ENCODE measurements at places on chromosomes 7 and 10.

- DNase-seq, result no peak
Observed at GRCh38 chr10:29140991-29141390, 147.9 kb upstream of the LYZL1 start.

DNA sequence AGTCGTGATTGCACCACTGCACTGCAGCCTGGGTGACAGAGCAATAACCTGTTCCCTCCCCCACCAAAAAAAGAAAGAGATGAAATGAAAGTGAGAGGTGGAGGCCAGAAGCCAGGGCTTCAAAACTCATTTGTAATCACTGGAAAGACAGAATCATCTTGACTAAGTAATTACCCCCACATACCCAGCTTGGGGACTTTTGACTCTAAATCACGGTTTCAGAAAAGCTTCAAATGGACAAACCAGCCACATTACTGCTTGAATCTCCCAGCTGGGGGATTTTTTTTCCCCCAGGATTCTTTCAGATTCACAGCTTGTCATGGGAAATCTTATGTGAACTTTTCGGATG lies 361.0 kb downstream of the FRMD4A start:
- no peak for DNase-seq

- DNase-seq, result no peak
Observed at GRCh38 chr10:13499150-13499549, 29.7 kb downstream of the BEND7 start.

DNA sequence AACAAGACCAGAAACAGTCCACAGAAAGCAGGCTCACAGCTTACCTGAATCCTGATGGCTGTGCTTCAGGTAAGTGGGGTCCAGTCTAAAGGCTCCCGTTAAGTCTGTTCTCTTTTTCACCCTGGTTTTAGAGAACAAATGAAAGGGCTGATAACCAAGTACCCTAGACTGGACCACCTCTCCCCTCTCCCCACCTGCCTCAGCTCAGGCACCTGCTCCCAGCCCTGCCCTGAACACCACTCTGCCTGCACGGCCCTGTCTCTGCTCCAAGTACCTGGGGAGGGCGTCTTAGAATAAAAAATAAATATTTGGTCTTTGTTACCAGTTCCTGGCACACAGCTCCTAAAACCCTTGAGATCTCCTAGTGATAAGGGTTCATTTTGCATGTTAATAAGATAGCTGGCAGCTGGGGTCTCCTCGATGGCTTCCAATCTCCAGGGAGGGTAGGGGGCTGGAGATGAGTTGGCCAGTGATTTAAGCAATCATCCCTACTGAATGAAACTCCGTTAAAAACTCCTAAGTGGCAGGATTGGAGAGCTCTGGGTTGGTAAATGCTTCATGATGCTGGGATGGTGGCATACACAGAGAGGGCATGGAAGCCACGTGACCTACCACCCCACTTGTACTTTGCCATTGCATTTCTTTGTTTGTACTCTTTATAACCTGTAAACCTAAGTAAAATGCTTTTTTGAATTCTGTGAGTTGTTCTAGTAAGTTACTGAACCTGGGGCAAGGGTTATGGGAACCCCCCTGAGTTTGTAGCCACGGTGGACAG lies 29.8 kb upstream of the FIGNL1 start:
- no peak for DNase-seq

- no peak for DNase-seq
Observed at GRCh38 chr7:152862006-152862405, 102.5 kb downstream of the ACTR3B start.

- DNase-seq, result no peak
Observed at GRCh38 chr10:98610836-98611235, 164.1 kb upstream of the HPS1 start.

DNA sequence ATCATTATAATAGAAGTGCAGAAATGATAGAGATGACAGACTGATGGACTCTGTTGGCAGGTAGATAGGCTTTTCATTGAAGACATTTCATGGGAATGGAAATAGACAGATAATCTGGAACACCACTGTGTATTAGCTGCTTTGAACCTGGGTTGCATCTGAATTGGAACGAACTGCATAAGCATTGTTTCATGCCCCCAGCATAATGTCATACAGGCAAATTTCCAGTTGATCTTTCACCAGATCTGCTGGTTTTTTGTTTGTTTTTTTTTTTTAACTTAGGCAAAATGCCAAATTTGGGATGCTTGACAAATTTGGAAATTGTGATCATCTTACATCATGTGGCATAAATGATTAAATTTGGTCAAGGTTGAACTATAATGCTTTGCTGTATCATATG lies 172.1 kb upstream of the AOAH start:
- DNase-seq, result no peak

DNA sequence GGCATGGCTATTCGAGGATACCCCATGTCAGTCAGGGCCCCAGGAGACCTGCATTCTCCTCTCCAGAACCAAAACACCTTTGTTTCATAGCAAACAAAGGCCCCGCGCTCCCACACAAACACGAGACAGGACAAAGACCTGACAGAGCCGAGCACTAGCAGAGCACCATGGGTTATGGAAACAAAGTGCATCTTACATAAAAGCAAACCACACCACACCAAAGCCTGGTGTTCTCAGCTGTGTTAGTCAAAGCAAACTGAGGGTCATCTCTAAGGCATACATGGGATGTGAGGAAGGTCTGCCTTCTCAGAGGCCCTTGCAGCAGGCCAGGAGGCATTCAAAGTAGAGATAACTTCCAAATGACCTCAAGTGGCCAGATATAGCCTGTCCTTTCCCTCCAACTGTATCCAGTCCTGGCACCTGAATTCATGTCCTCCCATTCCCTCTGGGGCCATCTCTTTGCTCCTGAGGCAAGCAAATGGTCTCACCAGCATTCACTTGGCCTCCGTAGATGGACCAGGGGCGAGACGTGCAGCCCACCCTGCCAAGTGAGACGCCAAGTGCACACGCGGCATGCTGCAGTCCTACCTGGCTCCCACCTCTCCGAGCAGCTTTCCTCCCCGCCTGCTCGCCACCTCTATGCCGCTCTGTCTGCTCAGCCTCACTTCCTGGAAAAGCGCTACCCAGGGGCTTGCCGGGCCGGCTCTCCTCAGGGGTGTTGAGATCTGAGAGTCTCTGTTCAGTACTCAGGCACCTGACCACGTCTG lies 45.3 kb upstream of the PDLIM1 start:
- DNase-seq, result no peak

- no peak for DNase-seq
Observed at GRCh38 chr7:7972922-7973594, 4.5 kb downstream of the GLCCI1 start.

DNA sequence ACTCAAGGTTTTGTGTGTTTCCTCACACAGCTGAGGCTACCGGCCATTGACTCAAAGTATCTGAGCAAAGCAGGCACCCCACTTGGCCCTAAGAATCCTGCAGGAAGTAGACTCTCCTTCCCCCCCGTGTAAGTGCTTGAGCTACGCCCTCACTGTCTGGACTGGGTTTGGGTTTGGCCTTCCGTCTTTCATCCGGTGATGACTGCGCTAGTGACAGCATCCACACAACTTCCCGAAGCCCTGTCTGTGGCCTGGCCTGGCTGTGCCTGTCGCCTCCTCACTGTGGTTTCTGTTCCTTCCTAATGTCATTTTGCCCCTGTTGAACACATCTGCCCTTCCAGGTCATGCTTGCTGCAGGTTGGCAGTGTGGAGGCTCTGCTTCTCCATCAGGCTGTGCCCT lies 14.5 kb downstream of the C7orf57 start:
- DNase-seq, result no peak

- peak; percentile 52 for DNase-seq
Observed at GRCh38 chr7:123580406-123581161, 21.0 kb upstream of the ASB15 start.

- peak; percentile 73 for DNase-seq
Observed at GRCh38 chr7:128790315-128791041, 1.3 kb upstream of the CCDC136 start.

DNA sequence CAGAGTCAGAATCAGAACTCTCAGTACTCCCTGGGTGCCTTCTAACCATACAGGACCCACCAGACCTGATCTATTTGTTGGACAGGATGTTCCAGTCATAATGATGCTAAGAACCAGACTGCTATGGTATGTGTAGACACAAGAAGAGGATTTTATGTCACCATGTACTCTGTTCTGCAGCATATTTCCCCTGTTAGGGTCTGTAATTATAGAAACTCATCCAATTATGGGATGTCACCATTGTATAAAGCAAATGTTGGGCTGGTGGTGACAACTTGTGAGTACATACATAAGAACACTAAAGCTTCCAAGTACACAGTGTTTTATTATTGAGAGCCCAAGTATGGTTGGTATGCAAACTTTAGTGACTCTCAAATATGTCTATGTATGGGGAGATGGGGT lies 67.1 kb upstream of the AGBL3 start:
- no peak for DNase-seq

DNA sequence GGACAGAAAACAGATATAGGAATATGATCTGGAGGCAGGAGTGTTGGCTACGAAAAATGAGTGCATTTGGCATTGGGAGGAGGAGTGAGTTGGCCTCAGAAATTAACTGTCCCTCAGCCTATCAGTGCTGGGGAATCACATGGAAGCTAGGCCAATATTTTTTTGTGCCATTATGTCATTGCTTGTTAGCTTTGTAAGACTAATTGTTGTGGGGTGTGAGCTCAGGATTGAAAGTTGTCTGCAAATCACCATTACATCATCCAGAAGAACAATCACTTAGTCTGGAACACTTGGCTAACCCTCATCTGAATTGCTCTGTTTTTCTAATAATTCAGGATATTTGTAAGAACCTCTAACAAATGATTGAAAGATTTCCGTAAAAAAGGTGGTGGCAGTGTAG lies 45.2 kb upstream of the SEMA3D start:
- no peak for DNase-seq

DNA sequence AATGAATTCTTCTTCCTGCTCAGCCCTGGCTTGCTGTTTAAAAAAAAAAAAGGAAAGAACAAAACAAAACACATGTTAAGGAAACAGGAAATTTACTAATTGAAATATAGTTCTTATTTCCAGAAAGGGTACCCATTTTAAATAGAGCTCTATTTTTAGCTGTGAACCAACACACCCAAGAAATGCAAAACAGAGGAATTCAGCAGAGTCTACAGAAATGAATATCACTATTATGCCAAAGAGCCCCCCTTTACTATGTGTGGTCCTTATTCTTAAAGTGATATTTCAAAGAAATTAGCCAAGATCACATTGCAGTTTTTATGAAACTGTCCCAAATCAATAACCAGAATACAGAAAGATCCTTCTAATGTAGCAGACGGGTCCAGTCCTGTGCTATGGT lies 53.7 kb downstream of the CCDC6 start:
- no peak for DNase-seq

- no peak for DNase-seq
Observed at GRCh38 chr10:59880971-59881510, 25.3 kb downstream of the CCDC6 start.

- DNase-seq, result no peak
Observed at GRCh38 chr7:30465046-30465810, 13.4 kb downstream of the NOD1 start.

GRCh38 chr10:19256331-19256730 lies 207.7 kb downstream of the MALRD1 start:
- no peak for DNase-seq

GRCh38 chr10:18545621-18546305 lies 105.6 kb downstream of the NSUN6 start:
- DNase-seq, result no peak

DNA sequence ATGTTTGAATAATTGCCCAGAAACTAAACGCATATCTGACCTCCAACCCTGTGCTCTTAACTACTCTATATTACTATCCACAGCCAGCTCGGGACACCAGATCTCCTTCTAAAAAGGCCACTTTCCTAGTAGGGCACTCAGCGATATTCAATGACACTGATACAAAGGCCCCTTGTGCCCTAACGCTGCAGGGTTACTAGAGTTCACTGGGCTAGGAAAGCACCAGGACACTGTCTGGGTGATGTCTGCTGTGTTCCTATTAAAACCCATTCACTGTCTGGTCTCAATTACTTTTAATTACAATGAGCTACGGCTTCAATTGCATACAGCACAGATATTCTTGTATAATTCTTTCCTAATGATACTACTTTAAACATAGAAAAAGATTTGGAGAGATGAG lies 91.7 kb downstream of the SORCS1 start:
- DNase-seq, result no peak

GRCh38 chr10:83869898-83870297 lies 269.4 kb upstream of the GHITM start:
- DNase-seq, result no peak

- no peak for DNase-seq
Observed at GRCh38 chr10:104317726-104318299, 20.5 kb downstream of the ITPRIP start.

DNA sequence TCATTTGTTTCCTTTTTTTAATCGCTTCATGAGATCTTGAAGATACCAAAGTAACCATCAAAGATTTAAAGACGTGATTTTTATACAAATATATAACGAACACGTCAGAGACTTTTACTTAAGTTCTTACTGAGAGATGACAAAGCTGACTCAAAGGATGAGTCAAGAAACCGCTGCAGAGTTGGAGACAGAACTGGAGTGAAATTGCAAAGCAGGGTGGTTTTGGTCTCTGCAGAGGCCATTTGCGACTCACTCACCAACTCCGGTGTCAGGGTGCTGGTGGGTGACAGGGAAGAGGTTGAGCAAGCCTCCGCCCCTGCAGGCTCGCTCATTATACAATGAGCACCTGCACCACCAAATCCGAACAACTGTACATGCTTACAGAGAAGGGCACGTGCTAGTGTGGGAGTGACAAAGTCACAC lies 75.2 kb downstream of the DNAJB6 start:
- no peak for DNase-seq

- DNase-seq, result no peak
Observed at GRCh38 chr7:149851449-149851848, 13.3 kb downstream of the ZNF862 start.

GRCh38 chr10:34102237-34102673 lies 712.8 kb downstream of the PARD3 start:
- no peak for DNase-seq

DNA sequence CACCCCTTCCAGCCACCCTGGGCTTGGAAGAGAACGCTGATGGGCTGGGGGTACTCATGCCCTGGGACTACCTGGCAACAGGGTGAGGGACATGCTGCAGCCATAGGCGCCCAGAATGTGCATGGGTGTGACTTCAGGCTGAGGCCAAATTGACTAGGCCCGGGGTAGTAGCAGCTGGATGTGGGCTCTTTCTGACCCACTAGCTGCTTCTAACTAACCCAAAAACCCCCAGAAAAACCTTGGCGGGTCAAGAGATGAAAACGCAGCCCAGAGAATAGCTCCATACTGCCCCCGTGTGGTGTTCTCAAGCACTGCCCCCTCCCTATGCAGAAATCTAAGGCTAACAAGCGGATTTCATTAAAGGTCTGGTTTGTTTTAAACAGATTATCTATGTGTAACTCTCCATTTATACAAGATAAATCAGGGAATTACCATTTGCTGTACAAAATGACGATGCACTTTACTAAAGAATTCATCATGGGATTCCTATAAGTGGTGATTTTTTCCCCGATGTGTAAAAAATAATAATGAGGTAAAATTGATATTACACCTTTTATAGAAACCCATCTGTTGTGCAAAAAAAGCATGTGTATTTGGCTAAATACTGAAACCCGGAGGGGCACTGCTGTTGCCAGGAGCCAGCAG lies 4.2 kb downstream of the SMARCD3 start:
- DNase-seq, result peak; percentile 67

All from ecto neural progenitor cell (in vitro differentiated cells).